ENCODE measurements at places on chromosomes 6 and 20. TPM values are rescaled to one million over a fixed set of nuclear protein-coding genes. Genes with fewer than 3 reads are reported as not detected.
A peak's percentile ranks its signal among the peaks of the same experiment; 100 is the strongest.

MAN1A1 gene
- 25.2 TPM for total RNA-seq

DNA sequence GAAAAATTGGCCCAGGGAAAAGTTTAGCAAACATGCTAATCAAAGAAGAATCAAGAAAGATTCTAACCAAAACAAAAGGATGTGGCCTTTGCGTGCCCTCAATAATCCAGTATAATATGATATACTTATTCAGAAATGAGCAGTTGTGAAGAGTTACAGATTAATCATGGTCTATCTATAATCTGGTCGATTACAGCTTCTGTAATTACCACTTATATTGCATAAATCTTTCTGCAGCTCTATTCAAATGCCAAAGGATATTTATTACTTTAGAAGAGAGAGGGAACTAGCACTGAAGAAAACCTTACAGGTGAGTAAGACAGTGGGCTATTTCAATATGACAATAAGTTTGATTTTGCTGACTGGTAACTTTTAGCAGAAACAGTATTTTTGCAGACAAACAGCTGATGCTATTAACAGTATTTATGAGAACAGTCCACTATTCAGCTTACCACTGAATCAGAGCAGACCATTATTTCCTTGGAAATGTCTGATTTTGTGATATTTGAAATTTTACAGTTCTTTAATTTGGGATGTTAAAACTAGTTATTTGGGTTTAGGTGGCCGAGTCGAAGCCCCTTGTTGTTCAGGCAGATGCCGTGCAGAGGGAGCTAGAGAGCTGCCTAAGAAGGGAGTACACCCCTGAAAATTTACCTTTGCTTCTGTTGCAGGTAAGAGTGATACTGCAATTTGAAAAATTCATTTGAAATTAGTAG is 92.2 kb downstream of the CEP57L1 start:
- H3K4me3 ChIP-seq = no peak overlapping the region
- no peaks in the 10 kb centered on the region for H3K4me1 ChIP-seq

DNA sequence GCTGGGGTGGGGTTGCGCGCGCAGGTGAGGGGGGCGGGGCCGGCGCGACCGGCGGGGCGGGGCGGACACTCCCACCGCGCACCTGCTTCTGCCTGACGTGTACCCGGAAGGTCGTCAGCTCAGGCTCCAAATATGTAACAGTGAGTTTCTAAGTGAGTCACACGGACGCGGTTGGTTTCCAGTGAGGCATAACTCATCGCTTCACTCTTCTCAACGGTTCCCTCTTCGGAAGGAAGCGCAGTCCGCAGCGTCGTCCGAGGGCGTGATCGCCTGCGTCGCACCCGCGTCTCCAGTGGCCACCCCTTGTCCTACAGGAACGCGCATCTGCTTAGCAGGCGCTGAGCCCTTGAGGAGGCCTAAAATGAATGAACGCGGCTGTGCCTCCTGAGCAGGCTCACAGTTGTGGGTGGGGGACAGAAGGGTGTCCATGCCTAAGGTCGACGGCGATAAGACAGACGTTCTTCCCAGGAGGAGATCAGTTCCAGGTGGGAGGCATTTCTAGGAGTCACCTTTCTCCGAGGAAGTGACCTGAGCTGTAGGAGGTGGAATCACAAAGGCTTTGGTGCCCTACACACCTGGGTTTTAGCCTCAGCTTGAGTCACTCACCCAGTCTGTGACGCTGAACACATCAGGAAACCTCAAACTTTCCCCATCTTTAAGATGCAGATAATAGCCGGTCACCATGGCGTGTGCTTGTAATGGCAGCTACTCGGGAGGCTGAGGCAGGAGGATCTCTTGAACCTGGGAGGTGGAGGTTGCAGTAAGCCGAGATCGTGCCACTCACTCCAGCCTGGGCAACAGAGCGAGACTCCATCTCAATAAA is 50.9 kb upstream of the EZR start:
- H3K27me3 ChIP-seq = peaks cover 4% of the 10 kb centered on the region
- DNase-seq = peak; percentile 71
- peaks cover 46% of the 10 kb centered on the region for H3K4me1 ChIP-seq
- peak overlapping the region; percentile 100 for H3K27ac ChIP-seq
- peak overlapping the region; percentile 98 for H3K4me3 ChIP-seq

GRCh38 chr6:156719720-156720563 is 57.2 kb upstream of the ARID1B start:
- H3K27me3 ChIP-seq = no peaks in the 10 kb centered on the region
- no peaks in the 10 kb centered on the region for H3K36me3 ChIP-seq
- peak; percentile 72 for DNase-seq
- peak overlapping the region; percentile 83 for H3K27ac ChIP-seq
- H3K4me3 ChIP-seq = peak overlapping the region; percentile 84

DNA sequence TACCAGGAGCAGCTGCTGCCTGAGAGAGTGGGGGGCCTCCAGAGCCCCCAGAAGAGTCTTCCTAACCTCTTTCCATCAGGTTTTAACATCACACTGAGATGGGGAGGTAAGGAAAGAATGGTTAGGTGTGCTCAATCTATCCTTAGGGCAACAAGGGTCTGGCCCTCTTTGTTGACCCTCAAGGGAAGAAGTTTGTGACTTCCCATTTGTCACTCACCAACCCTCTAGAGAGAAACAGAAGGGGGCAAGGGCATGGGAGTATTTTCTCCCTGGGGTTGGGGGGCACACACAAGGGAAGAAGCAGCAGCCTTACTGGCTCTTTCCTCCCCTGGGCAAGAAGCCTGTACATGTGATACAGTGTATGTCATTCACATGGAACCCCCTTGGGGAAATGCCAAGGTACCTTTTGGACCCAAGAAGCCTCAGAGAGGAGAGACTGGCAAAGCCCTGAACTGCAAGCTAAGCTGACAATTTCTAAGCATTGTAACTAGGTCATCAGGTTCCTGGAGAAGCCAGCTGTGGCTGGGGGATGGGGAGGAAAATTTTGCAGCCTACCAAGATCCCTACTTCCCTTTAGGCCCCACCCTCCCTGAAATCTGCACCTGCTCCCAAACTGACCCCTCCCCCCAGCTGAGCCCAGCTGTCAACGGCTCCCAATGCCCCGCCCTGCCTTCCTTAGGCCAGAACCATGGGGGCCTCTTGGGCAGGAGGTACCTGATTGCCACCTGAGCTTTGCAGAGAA is 14.5 kb downstream of the BCL2L1 start:
- peaks cover 34% of the 10 kb centered on the region for H3K36me3 ChIP-seq
- no peak for DNase-seq
- H3K4me1 ChIP-seq = peaks cover 83% of the 10 kb centered on the region
- no peak overlapping the region for H3K4me3 ChIP-seq
- H3K27ac ChIP-seq = peak overlapping the region; percentile 61

GRCh38 chr6:159036673-159037072 is 8.1 kb downstream of the TAGAP start:
- DNase-seq = no peak
- H3K4me1 ChIP-seq = peaks cover 77% of the 10 kb centered on the region
- peaks cover 25% of the 10 kb centered on the region for H3K36me3 ChIP-seq
- H3K27ac ChIP-seq = no peak overlapping the region
- peak overlapping the region; percentile 57 for H3K4me3 ChIP-seq

GRCh38 chr6:158460602-158461169 is 99.2 kb upstream of the TMEM181 start:
- peaks cover 1% of the 10 kb centered on the region for H3K36me3 ChIP-seq
- H3K4me3 ChIP-seq = no peak overlapping the region
- no peaks in the 10 kb centered on the region for H3K4me1 ChIP-seq
- no peaks in the 10 kb centered on the region for H3K27me3 ChIP-seq
- no peak overlapping the region for H3K27ac ChIP-seq
